ENCODE measurements at places on chromosomes 2 and 18.

DNA sequence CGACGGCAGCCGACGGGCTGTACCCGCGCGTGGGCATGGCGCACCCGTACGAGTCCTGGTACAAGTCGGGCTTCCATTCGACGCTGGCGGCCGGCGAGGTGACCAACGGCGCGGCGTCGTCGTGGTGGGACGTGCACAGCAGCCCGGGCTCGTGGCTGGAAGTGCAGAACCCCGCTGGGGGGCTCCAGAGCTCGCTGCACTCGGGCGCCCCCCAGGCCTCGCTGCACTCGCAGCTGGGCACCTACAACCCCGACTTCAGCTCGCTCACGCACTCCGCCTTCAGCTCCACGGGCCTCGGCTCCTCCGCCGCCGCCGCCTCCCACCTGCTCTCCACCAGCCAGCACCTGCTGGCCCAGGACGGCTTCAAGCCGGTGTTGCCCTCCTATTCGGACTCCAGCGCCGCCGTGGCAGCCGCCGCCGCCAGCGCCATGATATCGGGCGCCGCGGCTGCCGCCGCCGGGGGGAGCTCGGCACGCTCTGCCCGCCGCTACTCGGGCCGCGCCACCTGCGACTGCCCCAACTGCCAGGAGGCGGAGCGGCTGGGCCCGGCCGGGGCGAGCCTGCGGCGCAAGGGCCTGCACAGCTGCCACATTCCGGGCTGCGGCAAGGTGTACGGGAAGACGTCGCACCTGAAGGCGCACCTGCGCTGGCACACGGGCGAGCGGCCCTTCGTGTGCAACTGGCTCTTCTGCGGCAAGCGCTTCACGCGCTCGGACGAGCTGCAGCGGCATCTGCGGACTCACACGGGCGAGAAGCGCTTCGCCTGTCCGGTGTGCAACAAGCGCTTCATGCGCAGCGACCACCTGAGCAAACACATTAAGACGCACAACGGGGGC, 2.0 kb downstream of the SP9 start:
- DNase-seq = no peak

DNA sequence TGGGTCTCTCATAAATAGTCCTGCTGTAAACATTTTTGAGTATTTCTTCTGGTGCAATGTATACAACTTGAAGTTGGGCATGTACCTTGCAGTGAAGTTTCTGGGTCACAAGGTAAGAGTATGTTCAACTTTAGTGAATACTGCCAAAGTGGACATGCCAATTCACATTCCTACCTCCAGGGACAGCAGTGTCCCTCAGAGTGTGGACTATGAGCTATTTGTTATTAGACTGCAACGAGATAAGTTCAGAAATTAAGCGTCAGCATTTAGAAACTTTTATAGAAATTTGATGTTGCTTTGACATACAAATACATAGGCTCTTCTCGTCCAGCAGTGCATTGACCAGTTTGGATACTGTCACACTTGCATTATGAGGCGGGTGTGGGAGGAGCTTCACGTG, 7.2 kb upstream of the ACKR3 start:
- DNase-seq = no peak

- no peak for DNase-seq
Observed at GRCh38 chr2:30135541-30135940, 11.3 kb upstream of the YPEL5 start.

DNA sequence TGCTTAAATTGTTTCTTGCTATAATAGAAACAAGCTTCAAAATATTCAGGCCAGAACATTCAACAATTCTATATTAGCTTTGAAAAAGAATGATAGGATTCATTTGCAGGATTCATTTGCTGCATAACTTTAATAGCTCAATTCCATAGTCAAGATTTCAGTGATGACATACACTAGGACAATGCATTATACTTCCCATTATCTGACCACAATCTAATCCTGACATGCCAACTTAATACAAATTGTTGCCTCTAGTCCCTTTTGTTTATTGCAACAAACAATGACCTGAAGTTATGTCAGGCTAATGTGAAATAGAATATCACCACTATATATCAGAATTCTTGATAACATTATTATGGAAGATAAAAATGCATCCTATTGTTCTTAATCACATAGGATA, 169.4 kb downstream of the DNAH7 start:
- no peak for DNase-seq

- DNase-seq = no peak
Observed at GRCh38 chr2:105062158-105062557, 24.3 kb downstream of the MRPS9 start.
